Stimulated activated CD4-positive, alpha-beta T cell treated with anti-CD3 and anti-CD28 coated beads, Interleukin-1b, Interleukin-23, amount 100 ng/mL, for 1 hour (primary cell): ENCODE measurements at places on chromosomes 6 and 20.

GRCh38 chr20:11719153-11719552 lies 198.5 kb upstream of the BTBD3 start:
- DNase-seq, result no peak

DNA sequence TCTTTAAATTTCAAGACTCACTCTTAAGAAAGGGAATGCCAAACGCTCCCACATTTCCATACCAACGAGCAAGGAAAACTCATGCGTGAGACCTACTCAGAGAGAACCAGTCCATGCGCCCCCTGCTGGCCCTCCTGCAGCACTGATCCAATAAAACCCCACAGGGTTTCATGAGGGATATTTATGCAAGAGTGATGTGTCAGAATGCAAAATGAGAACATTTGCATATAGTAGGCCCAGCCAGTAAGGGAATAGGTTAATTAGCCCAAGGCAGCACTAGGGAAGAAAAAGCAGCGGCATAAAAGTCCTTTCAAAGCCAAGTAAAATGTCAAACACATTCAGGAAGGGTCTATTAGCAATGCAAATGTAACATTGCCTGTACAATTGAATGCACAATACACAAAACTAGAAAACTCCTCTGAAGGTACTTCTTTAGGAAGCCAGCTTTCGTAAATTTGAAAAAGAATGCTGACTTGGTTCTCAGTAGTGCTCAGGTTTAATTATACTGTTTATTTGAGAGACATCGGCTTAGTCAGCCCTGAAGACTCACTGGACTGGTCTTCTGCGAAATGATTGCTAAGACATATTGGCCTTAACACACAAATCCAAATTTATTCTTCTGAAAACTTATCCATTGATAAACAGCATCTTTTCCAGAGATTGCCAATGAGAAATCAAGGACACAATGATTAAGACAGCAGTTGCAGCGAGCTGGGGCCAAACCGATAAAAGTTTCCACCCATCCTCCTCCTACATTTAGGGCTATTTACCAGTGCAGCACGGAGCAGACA lies 93.2 kb downstream of the GMPR start:
- DNase-seq, result peak; percentile 37

DNA sequence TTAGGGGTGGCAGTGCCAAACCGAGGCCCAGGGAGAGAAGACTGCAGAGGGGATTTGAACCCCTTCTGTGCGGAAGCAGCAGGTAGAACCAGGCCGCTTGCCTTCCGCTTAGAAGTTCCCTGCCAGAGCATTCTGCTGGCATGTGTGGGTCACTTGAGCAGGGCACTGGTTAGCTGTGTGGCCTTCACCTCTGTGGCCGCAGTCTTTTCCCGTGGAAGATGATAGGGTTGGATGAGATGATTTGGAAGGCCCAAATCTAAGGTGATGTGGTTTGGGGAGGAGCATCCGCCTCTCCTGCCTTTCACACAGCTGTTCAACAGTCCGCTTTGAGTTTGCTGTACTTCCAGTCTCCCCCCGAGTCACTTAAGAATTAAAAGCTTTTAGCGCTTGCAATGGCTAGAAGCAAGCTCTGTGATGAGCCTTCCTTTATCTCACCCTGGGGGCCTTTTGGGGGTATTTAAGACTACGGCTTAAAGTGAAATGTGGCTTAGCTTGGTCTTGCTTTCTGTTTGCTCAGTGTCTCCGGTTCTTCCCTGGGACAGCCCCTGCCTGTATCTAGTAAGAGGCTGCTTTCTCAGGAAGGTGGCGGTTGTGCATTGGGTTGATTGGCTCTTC lies 743 bp downstream of the CMTR1 start:
- DNase-seq, result peak; percentile 13

DNA sequence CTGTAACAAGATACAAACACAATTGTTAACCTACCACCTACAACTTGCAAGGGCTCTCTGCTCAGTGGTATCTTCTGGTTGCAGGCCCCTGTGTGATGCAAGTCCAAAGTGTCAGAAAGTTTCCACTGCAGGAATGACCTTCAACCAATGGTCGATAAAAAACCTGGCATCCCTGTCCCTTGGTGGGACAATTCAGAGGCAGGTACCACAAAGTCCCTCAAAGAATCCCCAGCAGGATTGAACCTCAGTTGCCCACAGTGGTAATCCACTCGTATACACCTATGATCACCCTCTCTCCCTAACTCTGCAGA lies 15.9 kb downstream of the GLO1 start:
- no peak for DNase-seq

DNA sequence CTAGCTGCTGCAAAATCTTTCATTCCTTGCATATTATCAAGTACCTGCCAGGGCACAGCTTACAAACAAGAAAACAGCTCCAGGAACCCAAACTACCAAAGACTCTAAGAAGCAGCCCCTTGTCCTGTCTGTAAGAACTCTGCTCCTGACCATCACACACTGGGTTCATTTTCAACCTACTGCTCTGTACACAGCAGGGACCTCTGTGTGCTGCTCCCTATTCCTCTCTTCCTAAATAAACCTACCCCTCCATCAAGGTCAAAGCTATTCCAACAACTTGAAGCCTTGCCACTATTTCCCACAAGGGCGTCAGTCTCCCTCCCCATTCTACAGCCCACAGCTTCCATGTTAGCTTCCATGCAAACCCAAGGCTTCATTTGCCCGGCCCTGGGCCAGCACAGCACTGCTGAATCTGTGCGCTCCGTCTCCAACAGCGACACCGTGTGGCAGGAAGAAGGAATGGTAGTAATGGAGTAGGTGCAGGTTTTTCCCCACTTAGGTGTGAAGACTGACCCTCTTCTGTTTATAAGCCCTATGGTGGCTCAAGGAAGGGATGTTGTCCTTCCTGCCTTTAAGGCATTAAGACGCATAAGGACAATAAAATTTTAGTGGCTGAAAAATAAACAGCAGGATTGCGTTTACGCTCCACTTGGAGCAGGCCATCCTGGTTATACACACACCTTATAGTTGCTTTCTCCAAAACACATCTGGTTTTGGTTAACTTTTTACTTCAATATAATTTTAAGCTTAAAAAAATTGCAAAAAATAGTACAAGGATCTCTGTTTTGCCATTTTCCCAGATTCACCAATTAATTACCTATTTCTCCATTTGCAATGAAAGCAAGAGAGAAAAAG lies 115.2 kb upstream of the NXT1 start:
- DNase-seq, result no peak

- no peak for DNase-seq
These were observed 153.4 kb downstream of the COL12A1 start for GRCh38 chr6:75052491-75052890.

- DNase-seq, result no peak
These were observed 26.9 kb upstream of the MRPS18A start for GRCh38 chr6:43714311-43715055.

GRCh38 chr6:28995093-28995650 lies 9.9 kb downstream of the ZNF311 start:
- no peak for DNase-seq

- DNase-seq, result no peak
These were observed 48.1 kb downstream of the TBC1D7 start for GRCh38 chr6:13280254-13280653.

- peak; percentile 29 for DNase-seq
These were observed 122.6 kb upstream of the IFNGR1 start for GRCh38 chr6:137341681-137342195.

GRCh38 chr6:24149296-24149695 lies 23.3 kb downstream of the NRSN1 start:
- no peak for DNase-seq

DNA sequence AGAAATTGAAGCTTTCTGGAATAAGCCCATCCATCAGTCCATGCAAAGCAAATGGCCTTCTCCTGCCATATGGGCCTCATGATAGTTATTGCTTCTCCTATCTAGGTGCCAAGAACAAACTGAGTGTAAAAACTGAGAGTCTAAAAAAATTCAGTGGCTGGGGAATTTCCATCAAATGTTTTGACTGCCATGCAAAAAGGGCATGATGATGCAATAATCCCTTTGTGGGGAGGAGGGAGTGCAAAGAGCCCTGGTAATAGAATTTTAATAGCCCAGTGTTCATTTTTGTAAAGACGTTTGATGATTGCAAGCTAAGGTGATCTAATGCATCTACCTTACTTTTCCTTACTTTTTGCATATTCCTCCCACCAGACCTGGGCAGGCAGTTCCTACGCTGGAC lies 683.7 kb downstream of the EPM2A start:
- no peak for DNase-seq

DNA sequence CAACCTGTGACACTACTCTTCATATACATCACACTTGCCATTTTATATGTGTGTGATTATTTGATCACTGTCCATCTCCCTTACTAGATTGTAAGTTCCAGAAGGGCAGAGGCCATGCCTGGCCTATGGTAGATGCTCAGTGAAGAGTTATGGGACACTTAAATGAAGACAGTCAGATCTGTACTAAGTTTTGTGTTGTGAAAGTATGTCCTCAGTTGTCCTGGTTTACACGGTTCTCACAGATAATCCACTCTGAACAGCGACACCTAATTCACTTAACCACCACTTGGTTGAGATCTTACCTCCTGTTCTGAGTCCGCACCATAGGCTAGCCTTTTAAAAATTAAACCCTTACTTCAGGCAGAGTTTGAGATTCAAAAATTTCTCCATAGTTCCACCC lies 434.1 kb upstream of the SOX4 start:
- no peak for DNase-seq

- DNase-seq, result no peak
These were observed 228.3 kb upstream of the ECI2 start for GRCh38 chr6:4363656-4364055.

DNA sequence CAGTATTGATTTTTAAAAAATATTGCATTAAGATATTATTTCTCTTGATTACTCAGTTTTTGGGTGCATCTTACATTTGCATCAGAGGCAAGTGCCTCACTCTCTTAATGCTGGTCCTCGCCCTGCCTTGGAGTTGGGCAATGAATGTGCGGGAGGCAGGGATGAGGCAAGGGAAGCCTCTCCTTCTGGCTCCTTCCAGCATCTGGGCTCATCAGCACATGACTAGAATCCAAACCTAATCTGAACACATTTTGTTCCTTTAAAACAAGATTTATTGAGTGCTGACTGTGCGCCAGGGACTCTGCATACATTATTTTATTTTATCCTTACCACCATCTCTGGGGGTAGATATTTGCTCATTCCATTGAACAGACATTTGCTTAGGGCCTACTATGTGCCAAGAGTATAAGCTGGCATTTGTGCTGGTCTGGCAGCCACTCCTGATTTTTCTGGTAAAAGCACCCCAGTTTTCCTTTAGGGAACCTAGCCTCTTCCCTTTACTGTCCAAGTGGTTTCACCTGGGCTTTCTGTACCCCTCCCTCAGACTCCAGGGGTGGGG lies 71.9 kb upstream of the ZNFX1 start:
- DNase-seq, result no peak
